ENCODE measurements at places on chromosomes 6 and 20.

DNA sequence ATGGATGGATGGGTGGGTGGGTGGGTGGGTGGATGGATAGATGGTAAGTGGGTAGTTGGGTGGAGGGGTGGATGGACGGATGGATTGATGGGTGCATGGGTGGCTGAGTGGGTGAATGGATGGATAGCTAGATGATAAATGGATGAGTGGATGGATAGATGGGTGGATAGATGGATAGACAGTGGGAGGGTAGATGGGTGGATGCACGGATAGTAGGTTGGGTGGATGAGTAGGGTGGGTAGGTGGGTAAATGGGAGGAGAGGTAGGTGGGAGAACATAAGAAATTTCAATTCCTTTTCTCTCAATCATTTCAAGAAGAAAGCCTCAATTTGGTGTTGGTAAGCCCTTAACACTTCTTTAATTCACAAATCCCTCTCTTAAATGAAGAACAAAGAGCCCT, 186.9 kb downstream of the PREX1 start:
- no peak for DNase-seq

GRCh38 chr6:20302702-20303251, 90.5 kb upstream of the MBOAT1 start:
- no peak for DNase-seq

- DNase-seq = peak; percentile 21
Measured at GRCh38 chr6:141464490-141464889, 668.2 kb upstream of the GJE1 start.

- no peak for DNase-seq
Measured at GRCh38 chr6:46310196-46310595, 139.4 kb upstream of the ENPP5 start.

- DNase-seq = no peak
Measured at GRCh38 chr6:111832833-111833418, 40.3 kb downstream of the FYN start.

- DNase-seq = no peak
Measured at GRCh38 chr6:3341467-3341866, 82.7 kb downstream of the PSMG4 start.

DNA sequence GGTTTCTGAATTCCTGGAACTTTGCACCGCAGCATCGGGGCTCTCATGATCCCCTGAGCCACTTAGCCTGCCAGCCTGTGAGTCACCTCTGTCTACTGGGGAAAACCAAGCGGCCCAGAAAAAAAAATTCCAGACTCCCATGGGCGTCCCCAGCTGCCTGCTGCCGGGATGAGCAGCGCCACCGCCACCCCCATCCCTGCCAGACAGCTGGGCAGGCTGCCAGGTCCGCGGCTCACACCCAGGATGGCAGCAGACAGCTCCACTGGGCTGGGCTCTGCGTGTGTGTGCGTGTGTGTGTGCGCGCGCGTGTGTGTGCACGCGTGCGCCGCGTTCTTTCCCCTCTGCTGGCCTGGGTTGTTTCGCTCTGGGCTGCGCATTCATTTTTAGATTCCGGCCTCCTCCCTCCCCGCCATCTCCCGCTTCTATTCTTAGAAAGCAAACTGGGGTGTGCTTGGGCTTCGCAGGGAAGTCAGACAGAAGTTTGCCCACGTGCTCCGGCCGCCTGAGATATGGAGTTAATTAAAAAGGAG, 38.9 kb upstream of the PMEPA1 start:
- DNase-seq = peak; percentile 47

GRCh38 chr20:43972692-43973091, 58.0 kb downstream of the TOX2 start:
- DNase-seq = no peak

DNA sequence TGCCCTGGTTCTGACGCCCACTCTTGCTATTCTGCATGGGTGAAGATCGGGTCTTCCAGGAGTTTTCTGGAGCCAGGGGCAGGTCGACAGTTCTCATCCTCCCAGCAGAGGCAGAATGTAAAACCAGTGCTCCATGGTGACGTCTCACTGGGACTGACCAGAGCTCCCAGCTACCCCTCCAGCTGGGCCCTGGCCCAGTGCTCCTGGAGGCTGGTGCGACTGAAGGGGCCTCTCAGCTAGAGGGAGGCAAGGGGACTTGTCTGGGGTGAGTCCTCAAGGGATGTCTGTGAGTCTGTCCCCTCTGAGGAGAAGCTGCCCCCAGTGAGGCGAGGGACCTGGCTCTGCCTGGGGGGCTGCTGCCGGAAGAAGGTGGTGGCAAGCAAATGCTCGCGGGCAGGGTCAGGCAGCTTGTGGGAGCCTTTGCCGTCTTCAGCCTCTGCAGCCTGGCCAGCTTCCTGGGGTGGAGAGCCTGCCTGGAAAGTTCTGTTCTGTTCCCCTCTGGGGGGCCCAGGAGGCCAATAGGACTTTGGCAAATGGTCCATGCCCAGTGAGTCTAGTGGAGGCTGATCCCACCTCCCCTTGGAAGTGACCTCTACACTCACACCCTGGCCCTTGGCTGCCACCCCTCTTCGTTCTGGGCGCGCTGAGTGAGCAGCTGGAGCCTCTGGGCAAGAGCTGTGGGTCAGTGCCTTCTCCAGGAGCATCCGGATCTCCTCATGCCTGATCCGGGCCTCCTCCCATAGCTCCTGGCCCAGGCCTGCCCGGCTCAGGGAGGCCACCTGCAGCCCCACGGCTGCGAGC, 47.5 kb downstream of the KIAA1755 start:
- no peak for DNase-seq

DNA sequence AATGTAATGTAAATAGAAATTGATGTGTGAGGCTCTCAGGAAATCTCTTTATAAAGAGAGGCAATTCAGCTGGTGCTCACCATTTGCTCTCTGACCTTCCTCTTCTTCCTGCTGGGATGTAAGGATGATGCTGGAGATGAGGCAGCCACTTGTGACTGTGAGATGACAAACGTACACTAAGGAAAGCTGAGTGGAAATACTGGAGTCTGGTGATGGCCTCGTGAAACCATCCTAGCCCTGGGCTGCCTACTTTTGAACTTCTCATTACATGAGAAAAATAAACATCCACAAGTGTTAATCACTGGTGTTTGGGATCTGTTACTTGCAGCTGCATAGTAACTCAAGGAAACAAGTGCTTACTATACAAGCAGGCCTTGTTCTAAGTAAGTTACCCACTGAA, 114.9 kb upstream of the NHSL1 start:
- no peak for DNase-seq

GRCh38 chr6:1348675-1349074, 36.8 kb downstream of the FOXQ1 start:
- DNase-seq = no peak

- DNase-seq = no peak
Measured at GRCh38 chr6:1470040-1470439, 80.7 kb downstream of the FOXF2 start.

DNA sequence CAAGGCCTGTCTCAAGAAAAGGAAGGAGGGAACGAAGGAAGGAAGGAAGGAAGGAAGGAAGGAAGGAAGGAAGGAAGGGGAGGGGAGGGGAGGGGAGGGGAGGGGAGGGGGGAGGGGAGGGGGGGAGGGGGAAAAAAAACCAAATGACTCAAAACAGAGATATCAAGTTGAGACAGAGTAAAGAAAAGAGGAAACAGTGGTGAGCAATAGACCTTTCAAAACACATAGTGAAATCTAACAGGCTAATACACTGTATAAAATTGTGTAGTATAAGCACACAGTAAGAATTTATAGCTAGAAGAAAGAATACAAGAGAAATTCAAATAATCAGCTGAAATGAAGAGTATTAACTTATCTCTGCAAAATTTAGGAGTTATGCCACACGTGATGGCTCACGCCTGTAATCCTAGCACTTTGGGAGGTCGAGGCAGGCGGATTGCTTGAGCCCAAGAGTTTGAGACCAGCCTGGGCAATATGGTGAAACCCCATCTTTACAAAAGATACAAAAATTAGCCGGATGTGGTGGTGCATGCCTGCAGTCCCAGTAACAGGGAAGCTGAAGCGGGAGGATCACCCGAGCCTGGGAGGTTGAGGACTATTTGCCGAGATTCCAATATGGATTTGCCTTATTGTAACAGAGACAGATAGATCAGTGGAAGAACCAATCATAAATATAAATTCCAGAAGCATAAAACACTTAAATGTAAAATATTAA, 123.2 kb downstream of the PRND start:
- DNase-seq = no peak

- peak; percentile 19 for DNase-seq
Measured at GRCh38 chr6:132768051-132768517, 10.4 kb upstream of the VNN2 start.

DNA sequence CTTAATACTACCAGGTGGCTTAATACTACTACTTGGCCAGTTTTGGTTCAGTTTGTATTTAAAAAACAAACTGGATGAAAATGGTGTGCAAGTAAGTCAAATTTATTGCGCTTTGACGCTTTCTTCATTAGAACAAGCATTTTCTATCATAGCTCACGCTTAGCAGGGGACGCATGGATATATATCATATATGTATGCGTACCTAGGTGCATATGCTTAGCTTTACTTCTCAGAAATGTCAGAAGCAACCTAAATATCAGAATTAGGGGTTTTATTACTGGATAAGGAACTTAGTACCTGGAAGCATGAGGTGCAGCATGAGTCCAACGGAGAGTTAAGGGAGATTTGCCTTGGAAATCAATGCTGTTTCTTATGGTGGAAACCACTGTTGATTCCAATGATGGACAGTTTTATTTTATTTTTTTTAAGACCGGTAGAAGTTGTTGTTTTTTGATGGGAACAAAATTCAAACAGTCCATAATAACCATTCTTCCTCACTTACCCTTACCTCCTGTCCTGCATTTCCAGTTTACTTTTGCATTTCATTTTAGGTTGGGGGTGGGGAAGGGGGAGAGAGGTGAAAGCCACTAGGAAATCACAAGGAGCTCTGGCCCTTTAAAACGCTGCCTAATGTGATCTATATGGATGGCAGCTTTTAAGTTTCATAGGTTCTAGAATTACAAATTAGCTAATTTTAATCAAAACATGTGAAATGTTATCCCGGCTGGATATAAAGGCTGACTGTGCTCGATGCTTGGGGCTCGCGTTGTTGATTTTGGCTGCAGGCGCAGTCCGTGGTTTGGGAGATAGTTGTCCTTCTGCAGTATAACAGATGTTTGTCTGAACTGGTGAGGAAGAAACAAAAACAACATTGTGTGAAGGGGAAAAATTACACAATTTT, 2.1 kb downstream of the SOBP start:
- no peak for DNase-seq

DNA sequence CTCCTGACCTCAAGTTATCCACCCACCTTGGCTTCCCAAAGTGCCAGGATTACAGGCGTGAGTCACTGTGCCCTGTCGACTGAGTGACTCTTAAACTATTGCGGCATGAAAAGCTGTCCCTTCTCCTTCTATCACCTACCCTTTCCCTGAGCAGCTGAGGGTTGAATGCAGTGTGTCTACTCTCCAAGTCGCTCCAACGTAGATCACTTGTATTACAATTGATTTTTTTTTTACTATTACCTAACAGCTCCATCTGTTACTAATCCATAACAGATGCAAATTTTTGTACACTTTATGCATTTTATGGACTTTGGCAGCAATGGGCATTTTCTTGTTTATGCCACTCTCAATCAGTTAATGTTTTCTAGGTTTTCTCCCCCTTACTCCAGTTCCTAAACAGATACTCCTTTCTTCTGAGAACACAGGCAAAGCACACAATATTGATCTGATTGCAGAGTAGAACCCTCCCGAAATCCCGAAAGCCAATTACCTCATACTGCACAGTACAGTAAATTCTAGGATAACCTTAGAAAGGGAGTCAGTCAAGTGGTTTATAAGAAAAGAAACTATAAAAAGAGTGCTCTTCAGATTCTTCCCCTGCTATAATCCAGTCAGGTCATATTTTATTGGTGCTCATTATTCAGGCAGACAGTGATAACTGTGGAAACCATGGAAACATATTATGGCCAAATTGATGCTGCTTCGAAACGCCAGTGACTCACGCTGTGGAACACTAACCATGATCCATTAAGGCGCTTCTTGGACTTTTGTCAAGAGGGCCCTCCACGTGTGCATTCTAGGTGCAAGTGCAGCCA, 273.0 kb downstream of the ADGB start:
- no peak for DNase-seq

- peak; percentile 41 for DNase-seq
Measured at GRCh38 chr20:1434571-1435336, 31.9 kb downstream of the NSFL1C start.

- DNase-seq = peak; percentile 89
Measured at GRCh38 chr6:27296106-27296783, 15.8 kb downstream of the POM121L2 start.

DNA sequence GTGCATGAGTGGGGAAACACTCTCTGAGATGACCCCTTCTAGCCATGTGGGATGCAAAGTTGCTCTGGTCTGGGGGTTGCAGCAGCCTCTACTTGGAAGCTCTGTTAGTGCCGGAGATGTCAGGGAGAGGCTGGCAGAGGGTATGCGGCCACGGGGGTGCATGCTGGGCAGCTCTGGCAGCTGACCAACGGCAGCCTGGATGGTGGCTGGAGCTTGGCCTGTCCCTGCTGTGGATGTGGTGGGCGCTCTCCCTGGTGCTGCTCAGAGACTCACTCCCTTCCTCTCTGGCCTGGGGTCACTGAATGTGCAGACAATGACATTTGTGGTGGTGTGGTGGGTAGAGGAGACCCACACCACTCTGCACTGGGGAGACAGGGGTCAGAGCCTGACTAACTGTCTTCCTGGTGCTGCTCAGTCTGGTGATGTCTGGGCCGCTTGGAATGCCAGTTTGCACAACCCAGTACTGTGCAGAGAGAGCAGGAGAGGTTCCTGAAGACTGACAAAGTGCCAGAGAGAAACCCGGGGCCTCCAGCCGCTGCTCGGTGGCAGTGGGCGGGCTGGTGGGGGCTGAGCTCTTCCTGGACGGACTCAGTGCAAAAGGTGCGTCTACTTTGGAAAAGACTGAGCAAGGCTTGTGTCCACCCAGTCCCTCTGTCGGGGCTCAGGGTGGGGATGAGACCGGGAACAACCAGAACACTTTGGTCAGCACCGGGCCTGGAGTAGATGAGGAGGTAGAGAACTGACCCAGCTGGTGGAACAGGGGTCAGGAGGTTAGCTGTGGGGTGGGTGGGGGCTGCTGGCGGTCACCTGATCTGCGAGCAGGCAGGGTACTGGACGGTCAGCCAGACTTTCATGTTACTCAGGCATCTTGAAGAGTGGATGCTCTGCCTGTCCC, 2.7 kb downstream of the MYT1 start:
- no peak for DNase-seq

GRCh38 chr6:141552031-141552430, 580.7 kb upstream of the GJE1 start:
- DNase-seq = no peak

All from RKO (cell line).